ENCODE measurements at places on chromosomes 4 and X.

- no peak for DNase-seq
Measured at GRCh38 chr4:8289956-8290700, 20.6 kb downstream of the HTRA3 start.

GRCh38 chr4:140326395-140326993, 47.0 kb upstream of the SCOC start:
- DNase-seq, result no peak

- DNase-seq, result no peak
Measured at GRCh38 chrX:103405009-103405333, 28.6 kb downstream of the BEX3 start.

GRCh38 chr4:123830930-123831329, 434.3 kb downstream of the SPRY1 start:
- no peak for DNase-seq

DNA sequence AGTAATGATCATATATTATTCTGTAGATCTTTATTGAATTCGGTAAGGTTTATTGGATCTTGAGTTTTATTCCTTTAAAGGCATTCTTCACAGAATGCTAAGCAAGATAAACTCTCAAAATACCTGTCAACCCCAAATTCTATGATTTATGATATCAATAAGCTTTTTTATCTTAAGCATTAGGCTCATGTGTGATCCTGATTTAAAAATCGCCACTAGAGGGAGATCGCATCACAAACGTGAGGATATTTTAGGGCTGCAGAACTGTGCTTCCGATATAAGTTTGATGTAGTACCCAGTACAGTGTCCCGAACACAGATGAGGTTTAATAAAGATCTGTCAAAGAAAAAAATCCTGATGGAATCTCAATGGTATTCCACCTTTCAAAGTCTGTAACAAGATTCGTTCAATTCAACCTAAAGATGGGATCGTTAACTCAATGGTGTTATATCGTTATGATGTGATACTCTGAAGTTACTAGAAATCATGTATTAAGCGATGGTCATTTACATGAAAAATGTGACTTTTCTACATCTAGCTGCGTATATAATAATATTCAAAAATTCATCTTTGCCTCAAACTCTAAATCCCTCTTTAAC, 169.0 kb downstream of the CORIN start:
- no peak for DNase-seq

GRCh38 chrX:104137496-104137895, 19.3 kb downstream of the SLC25A53 start:
- DNase-seq, result no peak

- peak; percentile 44 for DNase-seq
Measured at GRCh38 chr4:113901994-113902787, 77.3 kb downstream of the ARSJ start.

- no peak for DNase-seq
Measured at GRCh38 chrX:110173192-110174175, 144.4 kb downstream of the AMMECR1 start.

GRCh38 chr4:150079081-150079581, 886 bp downstream of the DCLK2 start:
- DNase-seq, result no peak

Data from activated CD4-positive, alpha-beta T cell treated with anti-CD3 and anti-CD28 coated beads, Interleukin-2, amount 50 U/mL, for 24 hours (primary cell).